NCI-H460 (cell line): ENCODE measurements at places on chromosomes 6 and 20.

DNA sequence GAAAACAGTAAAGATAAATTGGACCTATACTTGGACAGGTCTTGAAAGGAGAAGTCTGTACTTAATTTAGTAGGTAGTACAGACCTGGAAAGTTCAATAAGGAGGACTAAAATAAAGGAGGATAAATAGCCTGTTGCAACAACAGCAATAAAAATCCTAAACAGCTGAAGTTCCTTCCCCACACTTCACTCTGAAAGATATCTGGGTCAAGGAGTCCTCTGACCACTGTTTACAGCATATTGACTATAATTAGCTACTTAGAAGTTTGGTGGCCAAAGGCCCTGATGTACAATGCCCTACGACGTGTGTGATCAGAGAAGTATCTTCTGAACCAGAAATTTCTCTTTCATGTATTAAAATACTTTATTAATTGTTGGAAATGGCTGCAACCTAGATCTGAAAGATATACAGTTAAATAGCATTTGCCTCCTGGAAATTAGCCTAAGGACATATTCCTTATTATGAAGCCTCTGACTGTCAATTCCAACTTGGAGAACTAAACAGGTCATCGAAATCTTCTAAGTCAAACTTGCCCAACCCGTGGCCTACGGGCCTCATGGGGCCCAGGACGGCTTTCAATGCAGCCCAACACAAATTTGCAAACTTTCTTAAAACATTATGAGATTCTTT, 82.8 kb downstream of the KIF13A start:
- DNase-seq = no peak

DNA sequence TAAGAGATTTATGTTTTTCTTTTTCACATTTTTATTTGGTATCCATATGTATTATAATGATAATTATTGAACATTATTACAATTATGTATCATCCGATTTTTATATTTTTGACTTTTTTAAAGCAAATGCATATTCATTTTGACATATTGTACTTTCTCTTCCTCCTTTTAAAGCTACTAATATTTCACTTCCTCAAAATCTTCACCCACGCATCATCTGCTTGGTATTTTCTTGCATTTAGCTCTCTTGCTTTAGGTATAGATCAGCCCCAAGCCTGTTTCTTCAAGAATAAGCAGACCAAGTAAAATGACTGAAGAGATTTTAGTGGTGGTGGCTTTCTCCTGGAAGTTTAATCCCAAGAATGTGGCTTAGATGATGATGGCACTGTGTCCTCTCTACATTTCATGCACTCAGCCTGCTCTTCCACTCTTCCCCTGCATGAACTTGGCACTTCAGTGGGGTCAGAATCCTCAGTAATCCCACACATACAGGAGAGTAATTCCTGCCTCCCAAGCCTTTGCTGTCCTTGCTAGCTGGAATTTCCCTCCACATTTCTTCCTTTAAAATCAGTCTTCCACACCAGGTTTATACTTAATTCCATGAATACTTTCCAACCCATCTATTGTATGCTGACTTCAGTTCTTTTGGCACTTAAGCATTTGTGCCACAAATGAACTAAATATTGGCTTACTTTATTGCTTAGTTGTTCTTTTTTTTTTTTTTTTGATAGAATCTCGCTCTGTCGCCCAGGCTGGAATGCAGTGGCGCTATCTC, 8.2 kb downstream of the NCOA7 start:
- no peak for DNase-seq

- DNase-seq = no peak
These were observed 40.8 kb upstream of the RNF182 start for GRCh38 chr6:13883966-13884365.

DNA sequence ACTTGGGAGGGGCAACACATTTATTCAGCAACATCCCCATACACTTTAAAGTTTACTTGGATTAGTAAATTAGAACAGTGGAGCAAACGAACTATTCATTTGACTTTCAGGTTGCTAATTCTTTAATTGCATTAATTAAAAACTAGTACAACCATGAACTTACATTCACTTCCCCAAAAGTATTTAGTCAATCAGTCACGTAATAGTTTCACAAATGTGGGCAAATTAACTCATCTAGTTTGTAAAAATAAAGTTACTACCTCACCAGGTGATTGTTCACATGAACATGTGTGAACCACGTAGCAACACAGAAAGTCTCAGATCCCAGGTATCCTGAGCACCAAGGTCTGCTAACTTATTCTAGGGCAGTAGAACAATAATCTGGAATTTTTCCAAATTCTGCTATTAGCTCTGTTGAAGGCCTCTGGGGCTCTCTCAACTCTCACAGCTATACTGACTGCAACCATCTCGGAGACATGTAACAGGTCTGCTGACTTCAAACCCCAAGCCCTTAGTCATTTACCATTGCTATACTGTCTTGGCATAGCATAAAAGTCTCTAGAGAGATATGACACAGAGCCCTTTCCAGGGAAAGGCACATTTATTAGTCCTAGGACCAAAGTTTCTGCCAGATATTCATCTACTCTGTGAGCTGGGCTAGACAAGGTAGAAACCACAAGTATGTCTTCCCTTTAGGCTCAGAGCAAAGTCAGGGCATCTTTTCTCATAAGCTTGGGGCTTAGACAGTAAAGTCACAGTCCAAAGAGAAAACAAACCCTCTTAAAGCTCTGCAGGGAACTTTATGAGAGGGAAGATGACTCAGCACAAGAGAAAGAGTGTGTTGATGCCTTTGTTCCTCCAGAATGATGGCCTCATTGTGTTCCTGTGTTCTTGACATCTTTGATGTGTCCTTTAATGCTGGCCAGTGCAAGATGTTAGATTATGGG, 50.9 kb upstream of the CCDC28A start:
- peak; percentile 13 for DNase-seq

DNA sequence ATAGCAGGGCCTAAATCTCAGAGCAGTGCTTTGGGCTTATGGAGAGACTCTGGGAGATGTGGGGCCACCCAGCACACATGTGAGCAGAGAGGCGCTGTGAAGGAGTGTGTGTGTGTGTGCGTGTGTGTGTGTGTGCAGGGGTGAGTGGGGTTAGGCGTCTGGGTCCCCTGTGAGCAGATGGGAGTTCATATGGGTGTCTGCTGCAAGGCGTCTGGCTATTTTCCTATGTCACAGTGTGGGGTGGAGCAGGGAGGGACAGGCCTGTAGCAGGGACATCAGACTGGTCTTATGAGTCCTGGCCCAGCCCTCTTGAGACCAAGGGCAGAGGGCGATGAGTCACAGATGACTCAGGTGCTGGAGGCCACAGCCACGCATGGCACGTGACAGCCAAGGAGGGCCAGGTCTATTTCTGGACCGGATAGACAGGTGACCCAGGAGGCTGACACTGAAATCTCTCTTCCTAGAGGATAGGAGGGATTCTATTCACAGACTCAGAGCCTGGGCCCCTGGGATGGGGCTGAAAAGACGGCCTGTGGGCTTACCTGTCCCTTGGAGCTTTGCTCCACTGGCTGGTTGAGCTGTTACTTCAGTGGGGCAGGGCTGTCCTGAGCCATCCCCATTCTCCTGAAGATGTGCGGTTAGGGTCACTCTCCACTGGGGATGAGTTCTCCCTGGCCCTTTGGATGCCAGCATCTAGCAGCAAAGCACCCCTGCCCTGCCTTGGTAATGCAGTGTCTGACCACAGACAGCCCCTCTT, 28.9 kb downstream of the VEGFA start:
- DNase-seq = peak; percentile 58

- no peak for DNase-seq
These were observed 89.4 kb upstream of the ATXN1 start for GRCh38 chr6:16850681-16851026.

DNA sequence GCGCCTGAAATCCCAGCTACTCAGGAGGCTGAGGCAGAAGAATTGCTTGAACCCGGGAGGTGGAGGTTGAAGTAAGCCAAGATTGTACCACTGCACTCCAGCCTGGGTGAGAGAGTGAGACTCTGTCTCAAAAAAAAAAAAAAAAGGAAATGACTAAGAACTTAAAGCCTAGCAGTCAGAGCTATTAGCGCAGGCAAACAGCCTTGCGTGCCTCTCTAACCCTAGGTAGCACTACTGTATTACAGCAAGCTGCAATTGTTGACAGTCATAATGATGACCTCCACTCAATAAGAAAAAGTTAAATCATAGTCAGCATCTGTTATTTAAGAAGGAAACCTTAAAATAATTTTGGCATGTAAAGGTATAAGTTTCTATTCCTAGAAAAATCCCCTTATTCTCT, 14.4 kb downstream of the GSS start:
- DNase-seq = no peak

DNA sequence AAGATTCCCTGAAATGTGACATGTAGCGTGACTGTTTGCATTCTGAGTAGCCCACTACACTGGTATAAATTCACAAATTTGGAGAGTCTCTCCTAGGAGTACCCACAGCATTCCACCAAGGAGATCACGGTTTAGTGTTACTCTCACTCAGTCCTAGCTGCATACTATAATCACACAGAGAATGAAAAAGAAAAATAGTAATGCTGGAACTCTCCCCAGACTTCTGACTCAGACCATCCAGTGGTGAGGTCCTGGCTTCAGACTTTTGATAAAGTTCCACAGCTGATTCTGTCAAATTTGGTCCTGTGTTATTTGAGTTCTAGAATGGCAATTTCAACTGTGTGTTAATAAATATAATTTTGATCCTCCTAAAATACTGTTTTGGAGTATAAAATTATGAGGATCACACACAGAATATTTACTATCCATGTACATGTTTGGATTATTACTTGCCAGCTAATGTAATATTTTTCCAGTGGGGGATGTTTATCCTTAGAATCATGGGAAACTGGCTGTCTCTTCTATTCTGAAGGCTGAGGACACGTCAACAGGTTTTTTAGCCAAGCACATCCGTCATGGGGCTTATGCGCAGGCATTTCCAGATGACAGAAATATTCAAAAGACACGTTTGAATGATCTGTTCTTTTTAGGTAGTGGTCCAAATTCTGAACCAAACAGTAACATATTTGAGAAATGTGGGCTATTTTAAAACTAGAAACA, 5.1 kb upstream of the KIAA0408 start:
- DNase-seq = no peak

GRCh38 chr6:74979065-74979766, 226.6 kb downstream of the COL12A1 start:
- no peak for DNase-seq

DNA sequence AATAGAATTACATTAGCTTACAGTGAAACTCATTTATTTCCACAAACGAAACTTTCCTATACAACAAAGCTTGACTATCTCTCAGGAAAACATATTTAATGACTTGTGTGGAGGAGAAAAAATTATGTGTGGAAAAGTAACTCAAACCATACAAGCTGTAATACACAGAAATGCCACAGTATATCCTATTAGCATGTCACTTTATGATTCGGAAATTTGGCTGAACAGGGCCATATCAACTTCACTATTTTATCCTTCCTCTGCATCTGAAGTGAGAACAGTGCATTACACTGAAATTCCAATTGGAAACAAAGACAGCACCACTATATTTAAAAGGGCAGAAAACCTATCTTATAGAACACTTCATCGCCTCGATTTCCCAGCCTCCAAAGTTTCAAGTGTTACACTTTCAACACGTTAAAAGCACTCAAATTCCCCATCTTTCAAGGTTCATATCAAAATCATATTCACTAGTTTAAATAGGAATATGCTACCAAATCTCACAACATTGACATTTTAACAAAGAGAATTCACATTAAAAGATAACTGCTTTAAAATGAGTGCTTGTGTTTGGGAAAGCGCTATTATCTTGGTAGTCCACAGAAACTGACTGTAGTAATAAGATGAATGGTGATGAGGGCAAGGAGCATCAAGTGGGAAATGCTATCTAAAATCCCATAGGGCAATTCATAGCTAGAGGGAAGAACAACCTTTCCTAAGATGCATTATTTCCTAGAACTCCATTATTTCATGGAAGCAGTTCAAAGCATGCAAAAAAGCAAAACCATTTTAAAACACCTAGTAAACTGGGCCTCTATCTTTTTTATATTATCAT, 1.8 kb downstream of the REV3L start:
- DNase-seq = no peak

DNA sequence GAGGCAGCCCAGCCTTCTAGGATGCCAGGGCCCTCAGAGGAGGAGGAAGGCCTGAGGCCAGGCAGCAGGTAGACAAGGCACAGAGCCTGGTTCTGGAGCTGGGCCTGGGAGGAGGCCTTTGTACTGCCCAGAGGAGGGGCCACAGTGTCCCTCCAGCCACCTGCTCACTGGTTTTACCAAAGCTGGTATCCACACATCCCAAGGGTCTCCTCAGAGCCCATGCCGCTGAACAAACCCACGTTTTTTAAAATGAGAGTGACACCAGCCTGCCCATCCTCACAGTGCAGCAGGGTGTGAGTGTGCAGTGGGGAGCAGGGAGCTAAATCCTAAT, 162.7 kb downstream of the LY86 start:
- no peak for DNase-seq
